Erythroblast (primary cell): ENCODE measurements at places on chromosomes 11 and 22.

DNA sequence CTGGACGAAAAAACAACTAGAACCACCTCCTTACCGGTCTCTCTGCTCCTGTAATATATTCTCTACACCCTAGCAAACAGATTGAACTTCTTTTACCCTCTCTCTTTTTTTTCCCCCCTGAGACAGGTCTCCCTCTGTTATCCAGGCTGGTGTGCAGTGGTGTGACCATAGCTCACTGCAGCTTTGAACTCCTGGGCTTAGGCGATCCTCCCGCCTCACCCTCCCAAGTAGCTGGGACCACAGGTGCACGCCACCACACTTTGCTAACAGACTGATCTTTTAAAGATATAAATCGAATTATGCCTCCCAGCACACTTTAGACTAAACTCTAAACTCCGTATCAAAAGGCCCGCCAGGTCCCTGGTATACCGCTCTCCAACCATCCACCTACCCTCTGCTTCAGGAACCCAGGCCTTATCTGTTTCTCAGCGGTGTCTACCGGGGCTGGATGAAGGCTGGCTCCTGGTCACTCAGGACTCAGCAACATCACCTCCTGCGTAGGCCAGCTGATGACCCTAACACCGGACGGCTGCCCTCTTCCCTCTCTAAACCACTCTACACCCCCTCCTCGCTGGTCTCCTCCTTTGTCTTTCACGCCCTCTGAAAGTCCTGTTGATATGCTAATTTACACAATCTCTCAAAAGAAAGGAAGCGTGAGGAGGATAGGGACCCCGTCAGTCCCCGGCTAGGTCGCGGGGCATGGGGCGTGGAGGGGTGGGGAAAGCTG, 745 bp downstream of the C22orf39 start:
- no peak for DNase-seq

- no peak for DNase-seq
These were observed 29.8 kb downstream of the ABTB2 start for GRCh38 chr11:34327804-34328631.

- DNase-seq: peak; percentile 20
These were observed 26.2 kb upstream of the GCAT start for GRCh38 chr22:37781434-37782059.

DNA sequence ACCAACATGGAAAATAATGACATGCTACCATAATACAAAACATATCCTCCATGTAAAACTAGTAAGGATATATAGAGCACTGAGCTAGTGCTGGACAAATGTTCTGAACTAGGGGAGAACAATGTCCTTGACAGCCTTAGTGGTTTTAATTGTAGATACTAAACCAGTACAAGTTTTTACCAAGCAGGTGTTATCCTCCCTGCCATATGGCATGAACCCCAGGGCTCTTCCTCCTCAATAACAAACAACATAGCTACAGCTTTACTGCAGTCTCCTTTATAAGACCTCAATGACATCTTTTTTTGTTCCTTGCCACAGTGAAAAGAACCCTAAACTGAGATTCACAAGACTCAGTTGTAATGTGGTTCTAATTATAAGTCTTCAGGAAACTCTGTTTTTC, 70.2 kb upstream of the GDPD4 start:
- no peak for DNase-seq

DNA sequence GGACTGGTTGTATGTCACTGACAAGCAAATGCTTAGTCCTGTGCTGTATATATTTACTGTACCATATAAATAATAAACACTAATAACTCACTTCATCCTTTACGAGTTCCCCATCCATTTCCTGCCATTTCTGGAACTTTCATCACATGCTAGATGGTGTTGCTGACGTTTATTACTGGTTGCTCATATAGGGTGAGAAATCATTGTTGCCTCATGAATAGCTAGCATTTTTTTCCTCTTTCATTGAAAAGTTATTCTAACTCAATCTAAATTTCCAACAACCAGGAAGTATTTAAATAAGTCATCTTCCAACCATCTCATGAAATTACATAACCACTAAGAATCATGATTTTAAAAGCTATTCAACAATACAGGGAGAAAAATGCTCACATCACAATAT, 88.6 kb upstream of the RCN1 start:
- DNase-seq: no peak

DNA sequence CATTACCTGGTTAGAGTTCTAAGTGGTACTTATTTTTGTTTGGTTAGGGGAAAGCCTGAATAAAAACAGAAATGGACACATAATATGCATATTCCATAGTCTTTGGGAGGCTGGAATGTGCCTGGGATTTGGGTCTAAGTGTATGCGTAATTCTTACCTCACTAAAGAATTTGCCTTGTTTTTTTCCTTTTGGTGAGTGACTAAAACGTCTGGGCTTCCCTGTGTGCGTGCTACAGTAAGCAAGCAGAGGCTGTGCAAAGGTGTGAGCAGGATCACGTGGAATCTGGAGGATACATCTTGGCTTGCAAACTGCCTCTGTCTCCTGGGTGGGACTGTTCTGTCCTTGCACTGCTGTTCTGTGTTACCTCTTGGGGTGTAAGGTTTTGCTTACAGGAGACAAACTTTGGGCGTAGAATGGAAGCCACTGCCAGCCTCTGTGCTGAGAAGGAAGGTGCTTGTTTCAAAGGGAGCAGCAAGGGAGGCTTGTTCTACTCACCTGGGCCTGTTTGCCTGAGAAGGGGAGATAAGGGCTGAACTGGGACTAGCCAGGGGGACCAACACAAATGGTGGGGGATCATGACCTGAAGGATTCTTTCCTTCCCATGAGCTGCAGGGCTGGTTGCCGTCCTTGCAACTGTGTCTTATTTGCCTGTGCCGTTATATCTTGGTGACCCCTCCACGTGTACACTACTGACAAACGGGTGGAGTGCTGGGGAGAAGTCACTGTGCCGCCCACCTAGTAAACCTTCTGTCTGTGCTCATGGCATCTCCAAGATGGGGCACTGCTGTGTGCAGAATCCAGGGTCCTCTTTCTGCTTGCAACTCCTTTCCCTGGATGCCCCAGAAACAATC, 4.5 kb downstream of the NEAT1 start:
- DNase-seq: peak; percentile 78

DNA sequence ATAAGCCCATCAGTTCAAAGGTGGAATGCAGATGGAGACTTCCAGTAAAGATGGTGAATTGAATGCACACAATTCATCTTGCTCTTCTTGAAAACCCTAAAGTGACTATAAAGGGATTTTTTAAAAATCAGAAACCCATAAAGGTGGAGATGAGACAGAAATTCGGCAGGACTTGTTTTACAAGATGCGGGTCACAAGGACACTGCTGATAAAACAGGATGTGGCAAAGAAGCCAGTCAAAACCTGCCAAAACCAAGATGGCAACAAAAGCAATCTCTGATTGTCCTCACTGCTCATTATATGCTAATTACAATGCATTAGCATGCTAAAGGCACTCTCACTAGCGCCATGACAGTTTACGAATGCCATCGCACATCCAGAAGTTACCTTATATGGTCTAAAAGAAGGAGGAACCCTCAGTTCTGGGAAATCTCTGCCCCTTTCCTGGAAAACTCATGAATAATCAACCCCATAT, 137.1 kb downstream of the NECTIN1 start:
- DNase-seq: no peak

DNA sequence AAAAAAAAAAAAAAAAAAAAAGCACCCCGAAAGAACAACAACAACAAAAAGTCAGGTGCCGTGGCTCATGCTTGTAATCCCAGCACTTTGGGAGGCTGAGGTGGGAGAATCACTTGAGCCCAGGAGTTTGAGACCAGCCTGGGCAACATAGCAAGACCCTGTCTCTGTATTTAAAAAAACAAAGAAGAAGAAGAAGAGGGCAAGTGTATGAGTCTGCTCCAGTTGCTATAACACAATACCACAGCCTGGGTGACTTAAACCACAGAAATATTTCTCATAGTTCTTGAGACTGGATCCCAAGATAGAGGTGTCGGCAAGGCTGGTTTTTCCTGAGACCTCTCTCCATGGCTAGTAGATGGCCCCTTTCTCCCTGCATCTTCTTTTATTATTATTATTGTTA, 12.4 kb downstream of the CRYBA4 start:
- DNase-seq: no peak

GRCh38 chr11:101363706-101364275, 220.0 kb downstream of the TRPC6 start:
- no peak for DNase-seq

- DNase-seq: no peak
These were observed 453 bp downstream of the GAS2 start for GRCh38 chr11:22666688-22667439.

DNA sequence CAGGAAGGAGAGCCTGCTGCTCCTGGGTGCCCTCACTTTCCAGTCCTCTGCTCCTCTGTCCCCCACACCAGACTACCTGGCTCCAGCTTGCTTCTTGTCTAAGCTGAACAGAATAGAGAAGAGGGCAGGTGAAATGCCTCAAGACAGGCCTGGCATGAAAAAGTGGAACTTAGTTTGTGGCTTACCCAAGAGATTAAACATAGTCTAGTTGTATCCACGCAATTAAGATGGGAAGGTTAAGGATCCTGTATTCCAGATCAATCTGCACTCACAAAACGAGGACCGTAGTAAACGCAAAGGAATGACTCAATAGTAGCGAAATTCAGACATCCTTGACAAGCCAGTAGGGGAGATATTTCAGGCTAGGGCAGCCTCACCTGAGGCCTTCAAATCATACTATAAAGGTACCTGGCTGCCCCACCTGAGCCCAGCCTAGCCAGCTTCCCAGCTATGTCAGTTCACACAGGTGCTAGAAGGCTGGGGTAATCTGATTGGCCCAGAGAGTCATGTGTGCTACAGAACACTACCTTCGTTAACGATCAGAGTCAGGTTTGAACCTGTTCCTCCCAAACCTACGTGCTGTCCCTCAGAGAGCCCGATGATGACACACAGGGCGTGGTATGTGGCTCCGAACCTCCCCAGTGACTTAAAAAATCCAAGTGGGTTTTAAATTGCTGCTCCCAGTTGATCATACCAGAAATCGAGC, 46.5 kb downstream of the AHNAK start:
- no peak for DNase-seq

GRCh38 chr11:121281698-121282097, 10.9 kb upstream of the SC5D start:
- DNase-seq: no peak

DNA sequence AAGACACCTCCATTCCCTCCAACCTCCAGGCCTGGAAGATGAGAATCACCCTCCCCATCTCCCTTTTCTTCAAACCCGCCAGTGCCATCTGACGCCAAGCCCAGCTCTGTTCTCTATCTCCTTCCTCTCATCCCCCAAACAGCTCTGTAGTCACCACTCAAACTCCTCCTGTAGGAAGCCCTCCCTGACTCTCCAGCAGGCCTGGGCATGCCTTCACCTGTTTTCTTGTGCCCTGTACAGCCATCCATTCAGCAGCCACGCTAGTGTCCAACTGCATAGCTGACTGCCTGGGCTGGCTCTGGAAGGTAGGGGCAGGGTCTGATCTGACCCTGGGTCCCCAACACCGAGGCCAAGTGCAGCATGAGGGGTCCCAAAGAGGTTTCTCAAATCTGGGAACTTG, 25.0 kb downstream of the GDPD5 start:
- DNase-seq: no peak

- peak; percentile 7 for DNase-seq
These were observed at the start of gene WNT7B for GRCh38 chr22:45977003-45977411. TSS of gene WNT7B (minus strand) at chr22:45977162. CDS start at chr22:45976754, 408 bp downstream.

DNA sequence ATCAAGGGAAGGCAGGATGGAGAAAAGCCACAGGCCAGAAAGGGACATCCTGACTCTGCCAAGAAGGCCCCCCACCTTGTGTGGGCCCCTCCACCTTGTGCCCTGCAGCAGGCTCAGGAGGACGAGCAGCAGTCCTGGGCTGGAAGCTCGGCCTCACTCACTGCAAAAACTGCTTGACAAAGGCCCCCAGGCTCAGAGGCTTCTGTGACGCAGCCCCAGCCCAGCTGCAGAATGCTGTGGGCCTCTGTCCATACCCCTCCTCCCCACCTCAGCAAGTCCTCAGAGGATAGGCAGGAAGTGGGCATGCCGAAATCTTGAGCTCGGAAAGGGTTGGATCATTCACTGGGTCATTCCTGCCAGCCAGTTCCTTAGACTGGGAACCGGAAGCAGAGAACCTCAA, 61.9 kb downstream of the NRXN2 start:
- no peak for DNase-seq

DNA sequence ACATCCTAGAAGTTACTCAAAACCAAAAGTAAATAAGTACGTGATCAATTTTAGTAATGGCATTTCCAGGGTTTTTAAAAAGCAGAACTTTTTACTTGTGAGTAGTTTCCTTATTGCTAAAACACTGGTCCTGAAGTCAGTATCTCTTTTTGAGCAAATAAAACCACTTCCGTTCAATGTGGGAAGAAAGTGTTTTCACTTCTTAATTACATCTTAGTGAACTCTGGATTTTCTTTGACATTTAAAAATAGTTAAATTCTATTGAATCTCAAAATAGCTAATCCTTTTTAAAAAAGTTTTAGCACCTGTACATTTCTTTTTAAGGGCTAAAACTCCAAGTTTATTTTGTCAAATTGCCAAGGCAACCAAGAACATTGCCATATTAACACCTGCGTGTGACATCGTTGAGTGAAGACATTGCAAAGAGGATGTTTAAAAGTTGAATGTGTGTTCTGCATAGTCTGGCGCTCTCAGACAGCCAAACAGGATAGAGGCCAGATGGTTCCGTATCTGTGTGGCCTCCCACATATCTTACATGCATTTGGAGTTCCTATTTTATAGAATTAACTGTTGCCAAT, 17.2 kb upstream of the OR5B21 start:
- no peak for DNase-seq

- DNase-seq: peak; percentile 38
These were observed 12.1 kb upstream of the EHD1 start for GRCh38 chr11:64890522-64890939.

DNA sequence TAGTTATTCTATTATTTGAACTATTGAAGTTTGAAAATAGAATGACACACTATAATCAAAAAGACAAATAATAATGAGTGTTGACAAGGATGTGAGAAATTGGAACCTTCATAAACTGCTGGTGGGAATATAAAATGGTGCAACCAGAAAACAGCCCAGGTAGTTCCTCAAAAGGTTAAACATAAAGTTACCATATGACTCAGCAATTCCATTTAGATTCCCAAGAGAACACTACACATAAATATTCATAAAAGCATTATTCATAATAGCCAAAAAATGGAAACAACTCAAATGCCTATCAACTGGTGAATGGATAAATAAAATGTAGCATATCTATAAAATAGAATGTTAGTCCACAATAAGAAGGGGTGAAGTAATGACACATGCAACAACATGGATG, 21.7 kb downstream of the CCDC73 start:
- DNase-seq: no peak

- no peak for DNase-seq
These were observed 20.3 kb upstream of the WNT7B start for GRCh38 chr22:45997077-45997776.

GRCh38 chr22:44616882-44617655, 84.9 kb upstream of the PRR5 start:
- no peak for DNase-seq
